ENCODE measurements at places on chromosomes 13 and 19. TPM values are rescaled to one million over a fixed set of nuclear protein-coding genes. Genes with fewer than 3 reads are reported as not detected.

Gene GSX1
- total RNA-seq: not detected

DNA sequence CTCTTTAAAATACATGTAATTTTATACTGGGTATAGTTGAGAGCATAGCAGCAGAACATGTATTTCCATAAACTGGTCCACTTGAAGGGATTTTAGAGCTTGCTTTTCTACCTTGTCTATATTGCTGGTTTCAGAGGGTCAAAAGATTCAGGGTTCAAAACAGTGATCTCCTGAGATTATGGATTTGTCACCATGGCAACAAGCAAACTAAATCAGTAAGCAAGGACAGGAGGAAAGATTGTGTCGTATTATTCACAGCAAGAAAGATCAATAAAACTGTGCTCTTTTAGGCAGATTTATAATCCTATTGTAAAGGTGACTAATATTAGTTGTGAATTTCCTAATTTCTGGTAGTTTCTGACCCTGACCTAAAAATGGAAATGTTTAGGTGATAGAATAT, 496.4 kb downstream of the LMO7 start:
- DNase-seq: no peak

DNA sequence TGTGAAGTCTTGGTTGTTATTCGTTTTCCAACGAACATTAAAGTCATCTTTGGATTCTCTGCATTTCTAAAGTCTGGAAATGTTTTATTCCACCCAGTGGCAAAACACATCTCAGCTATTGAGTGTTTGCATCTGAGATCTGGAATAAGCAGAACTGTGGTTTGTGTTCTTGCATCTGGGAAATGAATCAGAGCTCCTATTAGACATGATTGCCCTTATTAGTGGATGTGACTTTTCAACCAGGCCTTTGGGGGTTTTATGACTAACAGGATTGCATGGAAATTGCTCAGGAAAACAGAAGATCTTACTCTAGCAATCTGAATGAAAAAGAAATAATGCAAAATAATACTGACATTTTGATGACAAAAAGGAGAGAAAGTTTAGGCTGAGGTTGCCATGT, 488.8 kb downstream of the IRS2 start:
- DNase-seq: no peak

Gene CEACAM3
- total RNA-seq: not detected

GRCh38 chr19:19110410-19111135, 27.7 kb downstream of the TMEM161A start:
- DNase-seq: peak; percentile 61

- DNase-seq: peak; percentile 80
Measured at GRCh38 chr19:38702278-38702677, 42.0 kb downstream of the CAPN12 start.

GRCh38 chr19:9961103-9961502, 24.8 kb upstream of the OLFM2 start:
- DNase-seq: no peak

GRCh38 chr19:18418029-18418482, 1.1 kb upstream of the SSBP4 start:
- DNase-seq: no peak

- peak; percentile 96 for DNase-seq
Measured at GRCh38 chr19:2446381-2446780, 10.4 kb downstream of the LMNB2 start.

Gene UBXN6
- total RNA-seq: 92.2 TPM

DNA sequence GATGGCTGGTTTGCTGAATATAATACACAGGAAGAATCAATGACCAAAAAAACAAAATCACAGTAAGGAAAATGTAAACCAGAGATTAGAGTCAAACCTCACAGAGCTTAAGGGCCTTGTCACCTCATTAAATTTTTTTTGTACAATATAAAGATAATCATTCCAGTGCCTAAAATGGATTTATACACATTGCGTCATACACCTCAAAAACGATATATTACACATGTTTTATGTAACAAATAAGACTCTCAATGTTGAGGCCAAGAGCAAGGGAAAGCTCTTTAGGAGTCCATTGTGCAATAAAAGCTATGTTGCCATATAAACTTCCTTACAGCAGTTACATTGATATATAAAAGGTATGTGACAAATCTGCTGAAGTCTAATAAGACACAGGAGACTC, 856.7 kb upstream of the SLITRK1 start:
- DNase-seq: no peak

DNA sequence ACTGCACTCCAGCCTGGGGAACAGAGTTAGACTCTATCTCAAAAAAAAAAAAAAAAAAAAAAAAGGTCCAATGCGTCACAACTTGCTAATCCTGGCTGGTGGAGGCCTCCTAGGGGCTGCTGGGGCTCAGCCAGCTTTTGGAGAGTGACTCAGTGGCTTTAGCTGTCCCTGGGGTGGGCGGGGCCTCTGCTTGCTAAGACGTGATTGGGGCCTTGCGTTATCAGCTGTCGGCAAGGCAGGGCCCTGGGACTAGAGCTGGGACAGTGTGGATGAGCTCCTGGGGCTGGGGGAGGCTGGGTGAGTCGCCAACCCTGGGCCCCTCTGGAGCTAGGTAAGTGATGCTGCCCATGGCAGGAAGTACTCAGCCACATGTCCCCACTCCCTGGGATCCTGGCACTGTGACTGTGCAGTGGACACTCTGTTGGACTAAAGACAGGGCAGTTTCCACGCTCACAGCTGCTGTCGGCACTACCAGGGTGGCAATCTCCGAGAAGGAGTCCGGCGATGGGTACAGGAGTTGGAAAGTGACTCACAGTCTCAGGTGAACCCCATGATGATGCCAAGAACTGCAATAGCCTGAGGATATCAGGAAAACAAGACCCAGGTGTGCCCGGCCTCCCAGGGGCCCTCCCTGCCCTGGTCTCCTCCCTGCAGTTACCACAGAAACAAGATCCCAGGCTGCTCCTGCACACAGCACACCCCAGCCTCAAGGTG, 32.2 kb downstream of the F2RL3 start:
- no peak for DNase-seq

Gene ZNF529
- total RNA-seq: 31.4 TPM

Gene FSD1
- total RNA-seq: 1.1 TPM

- peak; percentile 89 for DNase-seq
Measured at GRCh38 chr13:107864543-107865317, 350.6 kb downstream of the LIG4 start.

DNA sequence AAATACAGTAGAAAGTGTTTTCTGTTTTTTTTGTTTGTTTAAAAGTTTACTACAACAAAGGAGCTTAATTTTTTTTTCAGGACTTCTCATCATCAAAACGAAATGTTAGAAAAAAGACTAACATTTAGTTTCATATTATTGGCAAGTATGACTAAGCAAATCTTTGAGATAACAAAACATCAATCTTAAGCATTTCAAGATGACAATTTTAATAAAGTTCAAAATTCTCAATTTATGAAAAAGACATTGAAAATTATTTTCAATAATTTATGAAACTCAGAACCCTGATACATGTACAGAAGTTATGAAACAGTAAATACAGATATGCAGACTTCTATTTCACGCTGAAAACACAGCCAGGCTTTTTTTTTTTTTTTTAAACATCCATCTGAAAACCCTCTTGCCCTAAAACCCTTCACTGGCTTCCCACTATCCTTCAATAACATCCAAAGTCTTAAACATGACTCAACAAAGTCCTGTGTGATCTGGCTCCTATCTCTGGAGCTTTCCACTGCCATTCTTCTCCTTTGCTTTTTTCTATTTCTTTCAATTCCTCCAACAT, 3.9 kb downstream of the RBM26 start:
- no peak for DNase-seq

Gene DPP9
- 26.4 TPM for total RNA-seq

- no peak for DNase-seq
Measured at GRCh38 chr19:5603626-5604025, 18.9 kb downstream of the SAFB2 start.

Gene ZNF525
- total RNA-seq: 14.6 TPM

DNA sequence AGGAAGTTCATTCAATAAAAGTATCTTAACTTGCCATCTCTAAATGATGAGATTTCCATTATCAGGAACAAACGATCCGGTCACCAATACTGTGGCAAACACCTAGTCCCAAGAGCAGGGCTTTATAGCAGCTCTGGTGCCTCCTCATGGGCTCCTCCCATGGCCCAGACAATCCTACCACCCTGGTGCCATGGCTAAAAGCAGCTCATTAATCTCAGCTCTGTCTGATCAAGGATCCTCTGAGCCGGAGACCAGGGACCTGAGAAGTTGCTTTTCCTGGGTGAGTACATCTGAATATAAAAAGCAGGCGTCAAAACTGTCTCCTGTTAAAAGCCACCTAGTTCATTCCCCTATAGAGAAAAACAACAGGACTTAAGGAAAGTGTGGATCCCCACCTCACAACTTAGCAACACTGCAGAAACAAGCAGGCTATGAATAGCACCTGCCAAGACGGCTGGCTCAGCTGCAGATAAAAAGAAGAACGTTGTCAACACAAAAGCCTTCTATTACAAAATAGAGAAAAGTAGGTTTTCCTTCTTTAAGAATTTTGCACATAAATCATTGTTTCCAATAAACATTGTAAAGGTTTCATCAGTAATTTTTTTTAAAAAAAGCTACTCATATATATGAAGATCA, 30.3 kb downstream of the TSHZ3 start:
- peak; percentile 33 for DNase-seq

GRCh38 chr13:84934911-84935310, 864.3 kb downstream of the SLITRK6 start:
- DNase-seq: no peak

Gene NCR1
- total RNA-seq: not detected

- DNase-seq: no peak
Measured at GRCh38 chr13:74389056-74389455, 254.9 kb upstream of the KLF12 start.

- peak; percentile 62 for DNase-seq
Measured at GRCh38 chr13:29594710-29595379, 643 bp downstream of the SLC7A1 start.

Gene CDC42EP5
- total RNA-seq: 24.5 TPM

DNA sequence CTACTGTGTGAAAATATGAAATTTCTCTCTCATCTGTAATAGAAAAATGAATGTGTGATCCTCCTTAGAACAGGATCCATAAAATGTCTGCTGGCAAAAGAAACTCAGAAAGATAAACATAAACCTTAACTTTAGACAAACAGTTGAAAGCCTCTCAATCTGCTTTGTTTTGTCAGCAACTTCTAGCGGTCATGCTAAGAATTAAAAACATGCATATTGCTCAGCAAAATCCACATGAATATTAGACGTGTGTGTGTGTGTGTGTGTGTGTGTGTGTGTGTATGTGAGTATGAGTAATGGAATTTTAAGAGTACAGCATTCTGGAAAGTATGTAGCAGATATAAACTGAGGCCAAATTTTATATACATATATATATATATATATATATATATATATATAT, 1779.2 kb upstream of the MIR17HG start:
- no peak for DNase-seq

- DNase-seq: peak; percentile 81
Measured at GRCh38 chr13:23921451-23921888, 24.2 kb upstream of the C1QTNF9B start.

Gene KLK4
- total RNA-seq: not detected

GRCh38 chr13:84962141-84962750, 837.0 kb downstream of the SLITRK6 start:
- peak; percentile 6 for DNase-seq

- DNase-seq: peak; percentile 97
Measured at GRCh38 chr19:16293118-16294091, 31.2 kb upstream of the KLF2 start.

DNA sequence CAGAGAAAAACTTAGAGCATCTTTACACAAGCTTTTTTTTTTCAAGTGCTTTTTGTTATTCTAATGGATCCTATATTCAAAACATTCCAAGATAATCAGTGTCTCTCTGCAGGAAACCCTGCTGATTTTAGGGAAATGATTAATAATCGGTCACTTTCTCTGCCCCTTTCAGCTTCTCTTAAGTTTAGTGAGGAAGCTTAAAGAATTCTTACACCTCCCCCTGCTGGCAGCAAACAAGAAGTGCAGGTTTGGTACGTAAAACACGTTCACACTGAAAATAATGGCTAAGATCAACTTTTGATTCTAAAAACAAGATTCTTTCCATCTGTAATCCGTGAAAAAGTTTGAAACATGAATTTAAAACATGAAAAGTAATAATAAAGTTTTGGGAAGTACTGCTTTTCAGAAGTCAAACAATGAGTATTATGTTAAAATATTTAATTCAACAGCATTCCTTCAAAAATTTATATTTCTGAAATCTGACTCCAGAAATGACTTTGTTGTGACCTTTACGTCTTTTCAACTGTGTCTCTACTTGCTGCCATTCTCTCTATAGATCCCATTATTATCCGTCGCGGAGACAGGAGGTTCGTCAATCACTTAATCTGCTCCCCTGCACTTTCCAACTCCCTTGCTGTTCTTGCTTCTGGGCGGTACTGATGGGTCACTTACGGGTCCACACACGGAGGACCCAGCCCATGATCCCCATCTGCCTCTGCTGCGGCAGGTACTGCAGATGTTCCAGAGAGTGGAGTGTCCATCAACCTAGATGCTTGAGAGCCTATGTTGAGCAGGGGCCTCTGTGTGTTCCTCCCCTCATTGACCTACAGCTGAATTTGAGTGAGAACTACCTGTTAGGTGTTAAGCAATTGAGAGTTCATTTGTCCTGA, 203.1 kb upstream of the EDNRB start:
- DNase-seq: peak; percentile 88

GRCh38 chr13:102846261-102847015, 606 bp downstream of the ERCC5 start:
- peak; percentile 45 for DNase-seq

Gene ZNF90
- total RNA-seq: 4.1 TPM

GRCh38 chr13:99992949-99993351, 11.4 kb downstream of the ZIC2 start:
- no peak for DNase-seq

GRCh38 chr13:33076001-33076992, 60.1 kb downstream of the KL start:
- DNase-seq: no peak

- DNase-seq: no peak
Measured at GRCh38 chr13:48909056-48909389, 66.7 kb upstream of the FNDC3A start.

GRCh38 chr19:50722201-50723013, 757 bp upstream of the CLEC11A start:
- no peak for DNase-seq

DNA sequence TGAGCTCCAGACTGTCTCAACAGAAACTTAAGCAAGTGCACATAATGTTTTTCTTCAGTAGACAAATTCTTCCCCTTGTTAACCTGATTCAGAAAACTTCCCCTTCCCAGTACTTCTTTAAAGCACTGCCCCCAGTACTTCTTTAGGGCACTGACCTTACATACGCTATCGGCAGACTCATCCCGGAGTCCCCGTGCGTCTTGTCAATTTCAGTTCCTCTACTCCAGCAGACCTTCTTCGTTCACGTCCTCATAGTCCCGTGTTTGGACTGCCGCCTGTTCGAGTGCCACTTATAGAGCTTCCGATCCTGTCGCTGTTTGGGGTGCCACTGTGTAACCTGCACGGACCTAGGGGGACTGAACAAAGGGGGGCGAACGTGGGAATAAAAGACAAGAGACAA, 29.0 kb downstream of the ZNF627 start:
- DNase-seq: peak; percentile 5

Gene NCAN
- under 0.01 TPM for total RNA-seq

DNA sequence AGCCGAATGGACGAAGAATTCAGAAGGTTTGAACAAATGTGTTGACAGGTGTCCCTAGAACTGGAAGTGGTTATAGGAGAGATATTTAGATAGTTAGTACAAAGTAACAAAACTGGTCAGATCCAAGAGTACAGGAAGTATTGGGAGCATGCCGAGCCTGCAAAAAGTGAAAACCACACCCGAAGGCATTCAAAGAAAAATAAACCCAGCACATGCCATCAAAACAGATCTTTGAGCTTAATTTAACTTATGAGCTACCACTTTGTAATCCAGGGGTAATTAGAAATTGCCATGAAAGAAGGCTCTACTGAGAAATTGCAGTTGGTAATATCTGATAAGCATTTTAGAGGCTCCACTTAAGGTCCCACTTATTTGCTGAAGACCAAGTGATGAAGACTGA, 214.2 kb downstream of the DNAJC15 start:
- DNase-seq: no peak

Gene ADPRHL1
- 130 TPM for total RNA-seq

Measured in tongue (tissue), 3 donors.